ENCODE measurements at places on chromosomes 4 and X. TPM values are rescaled to one million over a fixed set of nuclear protein-coding genes. Genes with fewer than 3 reads are reported as not detected.

The RHOXF1 gene
- total RNA-seq, result 0.52 TPM

- H3K4me3 ChIP-seq, result no peak overlapping the region
- H3K36me3 ChIP-seq, result no peaks in the 10 kb centered on the region
- no peak overlapping the region for H3K27ac ChIP-seq
- DNase-seq, result no peak
- no peaks in the 10 kb centered on the region for H3K4me1 ChIP-seq
Measured at GRCh38 chr4:10343656-10344055, 113.6 kb downstream of the ZNF518B start.

The FAAH2 gene
- total RNA-seq, result 6.1 TPM

DNA sequence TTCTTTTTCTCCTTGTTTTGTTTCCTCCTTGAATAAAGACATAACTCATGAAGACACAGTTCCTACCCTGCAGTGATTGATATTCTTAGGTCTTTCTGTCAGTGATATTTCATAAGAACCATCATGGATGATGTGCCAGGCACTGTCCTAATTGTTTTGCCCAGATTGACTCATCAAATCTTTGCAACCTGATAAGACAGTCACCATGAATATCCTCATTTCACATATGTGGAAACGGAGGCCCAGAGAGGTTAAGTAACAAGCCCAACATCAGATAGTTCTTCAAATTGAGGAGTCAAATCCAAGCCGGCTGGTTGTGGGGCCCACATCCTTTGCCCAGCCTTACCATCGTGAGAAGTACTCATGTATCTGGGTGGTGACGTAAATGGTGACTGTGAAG, 69.9 kb downstream of the SEL1L3 start:
- H3K27ac ChIP-seq, result no peak overlapping the region
- DNase-seq, result no peak
- no peaks in the 10 kb centered on the region for H3K27me3 ChIP-seq
- H3K4me3 ChIP-seq, result no peak overlapping the region
- H3K36me3 ChIP-seq, result no peaks in the 10 kb centered on the region
- peaks cover 4% of the 10 kb centered on the region for H3K4me1 ChIP-seq

DNA sequence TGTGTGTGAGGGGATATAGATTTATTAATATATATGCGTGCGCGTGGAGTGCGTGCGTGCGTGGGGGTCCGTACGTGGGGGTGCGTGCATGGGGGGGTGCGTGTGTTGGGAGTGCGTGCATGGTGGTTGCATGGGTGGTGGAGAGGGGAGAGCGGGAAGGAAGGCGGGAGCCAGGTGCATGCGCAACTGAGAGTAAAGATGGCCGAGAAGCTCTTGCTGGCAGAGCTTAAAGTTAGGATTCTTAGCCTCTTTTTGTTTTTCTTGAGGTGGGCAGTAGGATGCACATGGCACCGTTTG, 45.8 kb downstream of the TEX13B start:
- no peak overlapping the region for H3K4me3 ChIP-seq
- no peak for DNase-seq
- H3K27me3 ChIP-seq, result no peaks in the 10 kb centered on the region

DNA sequence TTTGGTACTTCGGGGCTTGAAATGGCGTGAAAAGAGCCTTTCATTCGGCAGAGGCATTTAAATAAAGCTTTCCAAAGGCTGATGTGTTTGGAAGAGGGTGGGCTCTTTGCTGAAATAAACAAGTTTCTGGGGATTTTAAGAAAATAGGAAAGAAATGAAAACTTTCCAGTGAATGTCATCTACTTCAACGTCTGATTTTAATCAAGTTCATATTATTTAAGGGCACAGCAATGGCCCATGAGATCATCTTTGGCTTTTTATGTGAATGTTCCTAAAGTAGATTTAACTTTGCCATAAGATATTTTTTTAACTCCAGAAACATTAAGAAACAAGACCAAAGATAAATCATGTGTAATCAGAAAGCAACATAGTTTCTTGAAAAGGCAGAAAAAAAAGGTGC, 69.8 kb upstream of the TTC29 start:
- H3K27ac ChIP-seq, result no peak overlapping the region
- no peaks in the 10 kb centered on the region for H3K36me3 ChIP-seq
- H3K27me3 ChIP-seq, result peaks cover 62% of the 10 kb centered on the region
- H3K4me3 ChIP-seq, result no peak overlapping the region

GRCh38 chrX:13023567-13023966, 20.9 kb downstream of the FAM9C start:
- no peak overlapping the region for H3K27ac ChIP-seq
- H3K36me3 ChIP-seq, result no peaks in the 10 kb centered on the region
- no peak overlapping the region for H3K4me3 ChIP-seq

GRCh38 chr4:48268956-48269860, at the start of gene TEC:
TSS of gene TEC (minus strand) at chr4:48269838. CDS start at chr4:48228614, 41,224 bp downstream.
- H3K4me3 ChIP-seq, result peak within 1 kb of the TSS; percentile 71
- peaks cover 2% of the 10 kb centered on the region for H3K4me1 ChIP-seq
- peak within 1 kb of the TSS; percentile 93 for H3K27ac ChIP-seq

GRCh38 chr4:111781611-111782010, 363.6 kb upstream of the FAM241A start:
- no peak overlapping the region for H3K27ac ChIP-seq
- peaks cover 19% of the 10 kb centered on the region for H3K4me1 ChIP-seq
- H3K4me3 ChIP-seq, result no peak overlapping the region
- H3K27me3 ChIP-seq, result no peaks in the 10 kb centered on the region

DNA sequence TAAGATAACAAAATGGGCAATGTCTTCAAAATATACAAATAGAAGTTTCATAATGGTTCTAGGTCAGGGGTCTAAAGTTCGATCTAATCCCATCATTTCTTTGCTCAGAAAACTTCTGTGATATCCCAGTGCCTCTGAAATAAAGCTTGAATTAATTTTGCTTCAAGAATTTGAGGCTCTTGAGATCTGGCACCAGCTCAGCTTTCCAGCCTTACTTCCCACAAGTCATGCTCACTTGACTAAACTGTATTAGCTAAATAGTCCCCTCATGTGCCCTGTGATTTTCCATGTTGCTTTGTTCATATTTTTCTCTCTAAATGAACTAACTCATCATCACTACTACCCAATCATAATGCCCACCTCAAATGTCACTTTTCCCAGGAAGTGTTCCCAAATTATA, 50.8 kb upstream of the MBNL3 start:
- no peaks in the 10 kb centered on the region for H3K27me3 ChIP-seq
- no peak overlapping the region for H3K4me3 ChIP-seq
- DNase-seq, result no peak
- H3K36me3 ChIP-seq, result no peaks in the 10 kb centered on the region

The IL1RAPL2 gene
- total RNA-seq, result not detected

DNA sequence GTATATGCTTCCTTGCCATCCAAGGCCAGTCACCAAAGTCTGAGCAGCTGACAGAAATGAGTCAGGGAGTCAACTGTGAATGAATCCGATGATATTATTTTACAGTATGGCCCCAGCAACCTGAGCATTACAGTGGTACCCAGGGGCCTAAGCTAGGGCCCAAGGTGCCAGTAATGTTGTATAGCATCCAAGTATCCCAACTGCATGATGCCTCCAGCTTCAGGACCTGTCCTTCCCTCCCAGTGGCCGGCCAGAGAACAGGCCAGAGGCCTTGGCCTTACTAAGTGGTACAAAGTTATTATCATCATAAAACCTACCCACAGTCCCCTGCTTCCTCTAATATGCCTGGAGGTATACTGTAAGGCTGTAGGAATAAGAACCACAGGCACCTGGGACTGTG, 79.9 kb downstream of the RFC1 start:
- DNase-seq, result no peak
- H3K27me3 ChIP-seq, result no peaks in the 10 kb centered on the region
- no peaks in the 10 kb centered on the region for H3K4me1 ChIP-seq
- H3K27ac ChIP-seq, result no peak overlapping the region

The TSR2 gene
- 27.9 TPM for total RNA-seq

GRCh38 chr4:140195806-140196205, 41.8 kb upstream of the MAML3 start:
- H3K4me1 ChIP-seq, result no peaks in the 10 kb centered on the region
- H3K27ac ChIP-seq, result no peak overlapping the region
- H3K36me3 ChIP-seq, result no peaks in the 10 kb centered on the region
- H3K27me3 ChIP-seq, result no peaks in the 10 kb centered on the region
- no peak for DNase-seq

The SLITRK4 gene
- total RNA-seq, result not detected

- H3K36me3 ChIP-seq, result no peaks in the 10 kb centered on the region
- peak overlapping the region; percentile 33 for H3K4me3 ChIP-seq
- peaks cover 50% of the 10 kb centered on the region for H3K4me1 ChIP-seq
- H3K27me3 ChIP-seq, result no peaks in the 10 kb centered on the region
Measured at GRCh38 chr4:11497972-11498371, 69.3 kb upstream of the HS3ST1 start.

- H3K4me1 ChIP-seq, result no peaks in the 10 kb centered on the region
- no peaks in the 10 kb centered on the region for H3K27me3 ChIP-seq
- no peak overlapping the region for H3K27ac ChIP-seq
- no peak overlapping the region for H3K4me3 ChIP-seq
- no peak for DNase-seq
- no peaks in the 10 kb centered on the region for H3K36me3 ChIP-seq
Measured at GRCh38 chrX:73239242-73239641, 24.6 kb upstream of the NAP1L2 start.

- peaks cover 5% of the 10 kb centered on the region for H3K27me3 ChIP-seq
- H3K36me3 ChIP-seq, result no peaks in the 10 kb centered on the region
- no peak overlapping the region for H3K27ac ChIP-seq
- no peaks in the 10 kb centered on the region for H3K4me1 ChIP-seq
- H3K4me3 ChIP-seq, result no peak overlapping the region
Measured at GRCh38 chr4:54417476-54417875, 188.4 kb downstream of the PDGFRA start.

The OGT gene
- 143 TPM for total RNA-seq

DNA sequence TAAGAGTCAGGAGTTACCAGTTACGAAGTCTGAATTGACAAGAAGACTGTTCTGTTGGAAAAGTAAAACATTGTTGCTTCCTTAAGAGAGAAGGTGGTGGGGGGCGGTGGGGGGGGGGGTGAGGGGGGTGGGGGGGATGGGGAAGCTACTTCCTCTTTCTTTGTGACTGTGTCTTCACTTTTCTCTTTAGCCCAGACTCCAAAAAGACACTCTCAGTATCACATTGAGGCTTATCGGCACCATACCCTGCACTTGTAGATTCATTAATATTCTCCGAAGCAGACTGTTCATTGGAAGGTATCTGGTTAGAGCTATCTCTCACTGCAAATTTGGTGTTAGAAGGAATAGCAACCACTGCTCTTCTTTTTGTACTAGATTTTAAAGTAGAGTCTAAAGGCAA, 94.5 kb upstream of the IL13RA1 start:
- DNase-seq, result no peak
- H3K27ac ChIP-seq, result no peak overlapping the region
- H3K36me3 ChIP-seq, result no peaks in the 10 kb centered on the region
- H3K4me1 ChIP-seq, result no peaks in the 10 kb centered on the region
- no peaks in the 10 kb centered on the region for H3K27me3 ChIP-seq

The MAOA gene
- 13.6 TPM for total RNA-seq

The HSD17B13 gene
- total RNA-seq, result 0.81 TPM

DNA sequence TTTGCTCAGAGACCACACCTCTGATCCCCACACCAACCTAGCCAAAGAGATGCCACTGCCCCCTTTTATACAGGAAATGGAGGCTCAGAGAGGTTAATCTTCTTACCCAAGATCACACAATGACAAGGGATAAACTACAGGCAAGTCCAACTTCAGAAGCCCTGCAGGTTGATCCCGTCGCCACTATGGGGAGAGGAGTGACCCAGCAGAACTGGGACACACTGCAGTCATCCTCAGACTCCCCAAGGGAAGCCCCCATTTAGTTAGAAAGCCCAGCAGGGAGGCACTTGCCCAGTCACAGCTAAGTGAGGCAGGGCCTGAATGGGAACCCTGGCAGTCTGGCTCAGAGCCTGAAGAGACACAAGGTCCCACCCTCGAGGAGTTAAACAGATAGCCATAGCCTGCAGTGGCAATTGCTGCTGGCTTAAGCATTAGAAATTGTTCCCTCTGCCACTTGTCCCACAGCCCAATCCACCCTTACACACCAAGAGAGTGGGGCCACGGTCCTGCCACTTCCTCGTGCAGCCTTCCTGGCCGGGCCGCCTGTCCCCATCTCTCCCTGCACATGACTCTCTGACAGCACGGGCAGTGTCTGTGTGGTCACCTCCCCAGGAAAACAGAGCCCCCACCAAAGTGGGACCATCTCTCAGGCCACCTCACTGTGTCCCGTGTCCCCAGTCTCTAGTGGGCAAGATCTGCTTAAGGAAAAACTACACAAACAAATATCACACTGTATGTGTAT, 2.7 kb downstream of the JAKMIP1 start:
- no peaks in the 10 kb centered on the region for H3K4me1 ChIP-seq
- DNase-seq, result no peak
- no peak overlapping the region for H3K27ac ChIP-seq
- H3K27me3 ChIP-seq, result no peaks in the 10 kb centered on the region

GRCh38 chrX:129495900-129496299, 27.4 kb downstream of the SMARCA1 start:
- no peaks in the 10 kb centered on the region for H3K27me3 ChIP-seq
- H3K4me3 ChIP-seq, result no peak overlapping the region
- no peak for DNase-seq
- no peaks in the 10 kb centered on the region for H3K36me3 ChIP-seq
- no peaks in the 10 kb centered on the region for H3K4me1 ChIP-seq

Data from HCT116 (cell line).